Esophagus squamous epithelium (tissue), 5 donors: ENCODE measurements at places on chromosomes 7 and 10. TPM values are rescaled to one million over a fixed set of nuclear protein-coding genes. Genes with fewer than 3 reads are reported as not detected.

DNA sequence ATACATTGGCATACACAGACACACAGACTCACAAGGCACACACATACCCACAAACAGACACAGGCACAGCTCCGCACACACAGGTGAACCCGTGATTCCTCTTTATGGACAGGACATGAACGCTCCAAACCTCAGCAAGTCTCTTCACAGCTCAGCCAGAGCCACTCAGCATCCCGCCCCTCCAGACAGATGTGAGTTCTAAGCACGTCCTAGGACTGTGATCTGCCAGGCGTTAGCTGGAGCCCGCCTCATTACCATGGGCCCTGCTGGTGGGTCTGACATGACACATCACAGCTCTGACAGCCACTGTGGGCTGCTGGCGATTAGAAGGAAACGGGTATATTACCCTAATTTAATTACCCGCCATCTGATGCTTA, 176.7 kb upstream of the PPP2R2D start:
- no peak for DNase-seq

- DNase-seq = no peak
Measured at GRCh38 chr10:33571616-33572015, 237.1 kb upstream of the NRP1 start.

- DNase-seq = peak; percentile 10
Measured at GRCh38 chr7:26199301-26200037, 1.1 kb downstream of the HNRNPA2B1 start.

Gene MTPN
- 129 TPM for total RNA-seq

Gene OR2A5
- total RNA-seq = not detected

DNA sequence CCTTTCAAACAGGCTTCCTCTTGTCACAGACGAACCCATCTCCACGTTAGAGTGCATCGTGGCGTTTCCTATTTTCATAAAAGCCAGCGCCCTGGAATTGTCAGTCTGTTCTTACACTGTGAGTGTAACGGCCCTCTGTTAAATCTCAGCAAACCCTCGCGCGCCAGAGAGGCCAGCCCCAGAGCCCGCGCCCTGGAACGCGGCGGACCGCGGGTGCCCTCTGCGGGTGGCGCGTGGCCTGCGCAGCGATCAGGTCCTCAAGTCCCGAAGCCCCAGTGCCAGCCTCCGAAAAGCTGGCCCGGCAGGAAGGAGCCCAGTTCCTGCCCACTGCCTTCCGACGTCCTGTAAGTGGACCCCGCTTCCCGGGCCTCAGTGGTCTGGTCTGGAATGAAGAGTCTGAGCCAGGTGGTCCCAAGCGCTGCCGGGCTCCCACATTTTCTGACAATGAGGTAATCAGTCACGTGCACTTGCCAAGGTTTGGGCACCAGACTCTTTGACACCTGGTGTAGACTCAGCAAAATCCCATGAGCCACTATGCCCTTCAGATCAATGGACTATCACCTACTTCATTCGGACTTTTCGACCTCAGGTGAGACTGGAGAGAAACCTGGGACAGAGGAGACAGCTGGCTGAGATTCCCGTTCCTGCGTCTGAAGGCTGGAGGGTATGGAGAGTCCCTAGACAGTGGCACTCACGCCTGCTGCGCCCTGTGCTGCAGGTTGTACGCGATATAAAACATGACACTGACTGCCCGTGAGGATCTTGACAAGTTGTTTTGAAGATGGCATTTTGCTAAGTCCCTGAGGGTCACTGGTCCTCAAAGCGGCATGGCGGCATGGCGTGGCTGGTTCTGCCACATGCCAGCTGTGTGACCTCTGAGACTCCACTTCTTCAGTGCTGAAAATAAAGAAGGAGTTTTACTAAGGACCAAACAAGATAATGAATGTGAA, 109.4 kb upstream of the LANCL2 start:
- DNase-seq = no peak

Gene ANLN
- total RNA-seq = 67.9 TPM

GRCh38 chr10:44961931-44962750, 2.5 kb downstream of the RASSF4 start:
- DNase-seq = no peak

- no peak for DNase-seq
Measured at GRCh38 chr10:44713307-44713706, 197.8 kb upstream of the TMEM72 start.

- DNase-seq = no peak
Measured at GRCh38 chr10:2144584-2144983, 407.3 kb upstream of the ADARB2 start.

Gene TBC1D12
- total RNA-seq = 8.6 TPM

- no peak for DNase-seq
Measured at GRCh38 chr7:98205162-98205845, 5.9 kb upstream of the BHLHA15 start.

Gene LRRC18
- total RNA-seq = 0.19 TPM
